HFFc6 (cell line): ENCODE measurements at places on chromosomes 6 and 20. TPM values are rescaled to one million over a fixed set of nuclear protein-coding genes. Genes with fewer than 3 reads are reported as not detected.

DNA sequence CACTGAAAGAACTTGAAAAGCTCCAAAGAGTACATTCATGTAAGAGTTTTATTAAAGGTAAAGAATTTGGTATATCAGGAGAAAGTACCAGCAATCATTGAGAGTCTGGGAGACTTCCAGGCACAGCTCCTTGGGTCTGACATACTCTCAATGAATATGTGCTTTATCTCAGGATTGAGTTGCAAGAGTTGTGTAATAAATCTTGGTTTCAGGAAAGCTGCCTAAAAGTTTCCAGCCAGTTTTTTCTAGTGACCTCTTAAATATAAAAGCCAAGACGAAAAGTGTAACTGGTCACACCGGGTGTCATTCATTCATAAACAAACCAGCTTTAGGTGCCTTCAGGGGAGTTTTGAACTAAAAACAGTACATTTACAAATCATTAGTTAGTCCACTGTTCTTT is 21.6 kb upstream of the GJA1 start:
- H3K27me3 ChIP-seq: peaks cover 5% of the 10 kb centered on the region; the same call in 1 of the 2 replicates
- H3K4me3 ChIP-seq: no peak overlapping the region
- no peaks in the 10 kb centered on the region for H3K4me1 ChIP-seq
- DNase-seq: no peak
- H3K36me3 ChIP-seq: no peaks in the 10 kb centered on the region
- H3K27ac ChIP-seq: no peak overlapping the region

GRCh38 chr20:39190666-39191570 is 228.8 kb downstream of the DHX35 start:
- no peaks in the 10 kb centered on the region for H3K4me1 ChIP-seq
- no peak overlapping the region for H3K4me3 ChIP-seq
- peak; percentile 25 for DNase-seq
- H3K36me3 ChIP-seq: no peaks in the 10 kb centered on the region

Gene LTB
- not detected in 3 replicates for total RNA-seq

Gene CLIC5
- total RNA-seq: not detected in 3 replicates

Gene EDEM2
- 29.5 and 33.7 TPM in 2 replicates for total RNA-seq

Gene PLCB4
- total RNA-seq: 71.8 and 94.8 TPM in 2 replicates

Gene ADGB
- not detected in 2 replicates for total RNA-seq

DNA sequence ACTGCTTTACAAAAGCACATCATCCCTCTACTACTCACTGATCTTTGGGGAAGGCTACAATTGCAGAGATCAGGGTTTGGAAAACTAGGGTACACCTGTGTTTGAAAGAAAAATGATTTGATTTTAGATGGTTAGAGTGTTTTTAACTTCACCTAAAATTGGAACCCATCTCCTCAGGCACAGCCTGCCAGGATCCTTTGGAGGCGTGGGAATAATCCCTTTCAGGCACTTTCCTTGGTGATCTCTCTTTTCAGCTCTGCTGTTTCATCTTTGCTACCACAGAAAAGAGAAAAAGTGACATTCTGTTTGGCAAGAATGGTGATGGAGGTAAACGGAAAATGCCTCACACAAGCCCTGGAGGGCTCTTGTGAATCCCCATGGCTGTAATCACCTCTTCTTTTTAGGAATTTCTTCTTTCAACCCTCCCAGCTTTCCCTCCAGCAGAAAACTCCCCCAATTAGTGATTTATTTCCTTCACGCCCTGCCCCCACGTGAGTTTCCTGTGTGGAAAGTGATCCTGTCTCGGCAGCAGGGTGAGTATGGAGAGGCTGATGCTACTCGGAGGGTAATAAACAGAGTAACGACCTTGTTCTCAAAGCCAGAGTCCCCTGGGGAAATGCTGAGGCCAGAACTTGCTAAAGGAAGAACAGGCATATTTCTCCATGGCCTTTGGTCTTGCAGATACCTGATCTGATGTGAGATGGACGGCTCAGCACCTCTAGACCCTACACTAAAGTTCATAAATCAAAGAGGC is 9.2 kb downstream of the KCNG1 start:
- H3K27me3 ChIP-seq: peaks cover 2% of the 10 kb centered on the region; the same call in 1 of the 2 replicates
- no peak for DNase-seq
- peaks cover 8% of the 10 kb centered on the region for H3K4me1 ChIP-seq
- no peaks in the 10 kb centered on the region for H3K36me3 ChIP-seq
- H3K27ac ChIP-seq: no peak overlapping the region
- no peak overlapping the region for H3K4me3 ChIP-seq

DNA sequence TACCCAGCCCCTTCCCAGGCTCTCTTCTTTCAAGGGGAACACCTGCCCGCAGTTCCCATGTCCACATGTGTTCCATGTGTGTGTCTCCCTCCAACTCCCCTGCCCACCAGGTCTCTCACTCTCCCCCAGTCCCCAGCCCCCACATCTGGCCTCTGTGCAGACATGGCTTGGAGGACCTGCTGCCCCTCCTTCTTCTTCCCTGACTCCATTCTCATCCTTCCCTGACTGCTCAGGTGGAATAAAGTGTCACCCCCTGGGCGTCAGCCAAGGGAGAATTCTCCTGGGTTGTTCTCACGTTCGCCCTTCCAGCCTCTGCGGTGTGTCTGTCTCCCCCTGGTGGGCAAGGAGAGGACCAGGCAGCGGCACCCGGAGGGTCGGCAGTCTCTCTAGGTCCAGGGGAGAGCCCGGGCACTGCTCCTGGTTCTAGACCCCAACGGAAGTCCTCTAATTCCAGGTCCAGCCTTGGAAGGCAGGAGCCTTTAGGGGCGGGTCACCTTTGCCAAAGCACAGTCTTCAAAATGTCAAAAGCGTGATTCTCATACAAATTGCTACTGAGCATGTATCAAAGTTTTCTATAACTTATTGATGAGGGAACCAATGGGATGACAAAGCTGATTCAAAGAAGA is 50.5 kb downstream of the EBF4 start:
- H3K27ac ChIP-seq: no peak overlapping the region
- peaks cover 45% of the 10 kb centered on the region for H3K27me3 ChIP-seq
- peak; percentile 39 for DNase-seq
- H3K36me3 ChIP-seq: no peaks in the 10 kb centered on the region

DNA sequence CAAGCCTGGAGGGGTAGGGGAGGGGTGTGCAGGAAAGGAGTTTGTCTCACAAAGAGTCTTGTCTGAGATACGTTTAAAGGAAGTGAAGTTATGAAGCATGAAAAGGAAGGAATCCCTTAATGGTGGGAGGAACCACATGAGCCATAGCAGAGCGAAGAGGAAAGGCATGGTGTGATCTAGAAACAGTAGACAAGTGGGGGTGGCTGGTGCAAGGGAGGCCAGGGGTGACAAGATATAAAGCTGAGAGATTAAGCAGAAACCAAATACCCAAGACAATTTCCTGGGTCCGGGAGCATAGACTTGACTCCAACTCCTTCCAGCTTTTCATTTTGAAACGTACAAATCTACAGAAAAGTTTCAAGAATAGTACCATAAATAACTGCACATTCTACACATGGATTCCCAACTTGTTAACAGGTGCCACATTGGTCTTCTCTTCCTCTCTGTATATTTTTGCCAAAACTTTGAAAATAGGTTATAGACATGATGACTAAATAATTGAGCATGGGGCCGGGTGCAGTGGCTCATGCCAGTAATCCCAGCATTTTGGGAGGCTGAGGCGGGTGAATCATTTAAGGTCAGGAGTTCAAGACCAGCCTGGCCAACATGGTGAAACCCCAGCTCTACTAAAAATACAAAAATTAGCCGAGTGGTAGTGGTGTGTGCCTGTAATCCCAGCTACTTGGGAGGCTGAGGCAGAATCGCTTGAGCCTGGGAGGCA is 211.6 kb downstream of the SLC24A3 start:
- H3K4me3 ChIP-seq: no peak overlapping the region
- no peak overlapping the region for H3K27ac ChIP-seq
- H3K4me1 ChIP-seq: no peaks in the 10 kb centered on the region
- peaks cover 6% of the 10 kb centered on the region; the same call in 1 of the 2 replicates for H3K27me3 ChIP-seq
- no peaks in the 10 kb centered on the region; the same call in 1 of the 2 replicates for H3K36me3 ChIP-seq
- DNase-seq: no peak

DNA sequence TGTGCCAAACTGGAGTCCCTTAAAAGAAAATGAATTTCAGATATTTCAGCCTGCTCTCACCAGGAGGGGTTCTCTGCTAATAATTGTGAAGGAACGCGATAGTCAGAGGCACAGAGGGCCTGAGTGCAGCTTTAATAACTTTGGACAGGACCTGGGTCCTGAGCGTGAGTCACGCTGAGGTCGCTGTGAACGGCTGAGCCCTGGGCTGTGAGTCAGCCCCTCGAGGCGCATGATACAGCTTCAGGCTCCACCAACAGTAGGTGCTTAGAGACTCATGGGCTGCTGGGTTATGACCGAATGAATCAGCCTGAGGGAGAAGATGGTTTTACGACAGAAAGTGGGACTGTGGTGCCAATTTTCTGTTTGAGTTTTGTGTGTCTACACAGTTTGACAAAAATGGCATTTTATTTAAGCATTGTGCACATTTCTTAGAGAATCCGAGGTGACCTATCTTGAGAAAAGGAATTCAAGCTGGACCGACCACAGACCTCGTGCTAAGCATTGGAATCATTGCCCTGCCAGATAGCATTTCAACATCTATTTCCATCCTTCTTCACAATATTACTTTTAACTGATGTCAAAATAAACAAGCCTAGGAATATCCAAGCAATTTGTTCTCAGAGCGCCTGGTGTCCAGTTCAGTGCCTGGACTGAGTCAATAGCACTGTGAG is 183.0 kb downstream of the THBS2 start:
- peaks cover 28% of the 10 kb centered on the region for H3K36me3 ChIP-seq
- peaks cover 69% of the 10 kb centered on the region for H3K4me1 ChIP-seq
- H3K27ac ChIP-seq: peak overlapping the region; percentile 92
- no peaks in the 10 kb centered on the region; the same call in 1 of the 2 replicates for H3K27me3 ChIP-seq
- H3K4me3 ChIP-seq: peak overlapping the region; percentile 53

DNA sequence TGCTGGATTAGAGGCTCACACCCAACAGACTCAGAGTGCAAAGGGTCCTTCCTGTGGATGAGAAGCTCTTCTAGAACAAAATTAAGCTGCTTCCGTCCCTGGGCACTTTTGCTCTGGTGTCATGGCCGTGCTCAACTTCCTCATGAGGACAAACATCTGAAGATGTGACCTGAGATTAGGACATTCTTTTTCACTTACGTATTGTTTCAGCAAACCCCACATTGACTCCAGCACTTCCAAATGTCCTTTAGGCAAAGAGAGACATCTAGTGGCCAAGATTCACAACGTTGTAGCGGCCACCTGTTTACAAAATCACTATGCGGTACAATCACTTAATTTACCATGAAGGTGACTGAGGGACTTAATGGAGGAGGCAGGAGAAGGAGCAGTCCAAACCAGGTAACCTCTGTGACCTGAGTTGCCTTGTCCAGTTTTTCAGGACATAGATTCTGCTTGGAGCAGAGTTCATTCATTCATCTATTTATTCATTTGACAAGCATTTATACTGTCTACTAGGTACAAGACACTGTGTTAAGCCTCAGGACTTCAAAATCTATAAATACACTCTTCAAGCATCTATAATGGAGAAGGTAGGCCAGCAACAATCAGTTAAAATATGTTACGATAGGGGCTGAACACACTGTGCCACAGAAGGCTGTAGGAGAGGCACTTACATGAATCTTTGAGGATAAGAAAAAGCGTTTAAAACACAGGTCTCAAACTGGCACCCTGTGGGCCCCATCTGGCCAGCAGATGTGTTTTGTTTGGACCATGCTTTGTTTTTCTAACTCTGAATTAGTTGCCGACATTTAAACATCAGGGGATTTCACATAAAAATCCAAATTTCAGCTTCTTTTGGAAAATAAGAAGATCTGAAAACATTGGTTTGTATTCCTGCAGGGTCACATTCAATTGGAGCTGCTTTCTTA is 5.6 kb upstream of the ADGRF1 start:
- peaks cover 4% of the 10 kb centered on the region; the same call in 1 of the 2 replicates for H3K27me3 ChIP-seq
- H3K4me1 ChIP-seq: peaks cover 22% of the 10 kb centered on the region
- peak overlapping the region; percentile 16 for H3K4me3 ChIP-seq
- no peaks in the 10 kb centered on the region for H3K36me3 ChIP-seq

GRCh38 chr20:35523298-35523888 is 6.1 kb downstream of the C20orf173 start:
- peak; percentile 16 for DNase-seq
- H3K27ac ChIP-seq: no peak overlapping the region
- no peak overlapping the region for H3K4me3 ChIP-seq
- H3K4me1 ChIP-seq: no peaks in the 10 kb centered on the region
- no peaks in the 10 kb centered on the region for H3K36me3 ChIP-seq

- DNase-seq: peak; percentile 62
- H3K4me3 ChIP-seq: peak overlapping the region; percentile 76
- peak overlapping the region; percentile 84 for H3K27ac ChIP-seq
- H3K36me3 ChIP-seq: peaks cover 28% of the 10 kb centered on the region; the same call in 1 of the 2 replicates
- peaks cover 60% of the 10 kb centered on the region for H3K4me1 ChIP-seq
Observed at GRCh38 chr6:49326347-49326746, 136.7 kb downstream of the MMUT start.

DNA sequence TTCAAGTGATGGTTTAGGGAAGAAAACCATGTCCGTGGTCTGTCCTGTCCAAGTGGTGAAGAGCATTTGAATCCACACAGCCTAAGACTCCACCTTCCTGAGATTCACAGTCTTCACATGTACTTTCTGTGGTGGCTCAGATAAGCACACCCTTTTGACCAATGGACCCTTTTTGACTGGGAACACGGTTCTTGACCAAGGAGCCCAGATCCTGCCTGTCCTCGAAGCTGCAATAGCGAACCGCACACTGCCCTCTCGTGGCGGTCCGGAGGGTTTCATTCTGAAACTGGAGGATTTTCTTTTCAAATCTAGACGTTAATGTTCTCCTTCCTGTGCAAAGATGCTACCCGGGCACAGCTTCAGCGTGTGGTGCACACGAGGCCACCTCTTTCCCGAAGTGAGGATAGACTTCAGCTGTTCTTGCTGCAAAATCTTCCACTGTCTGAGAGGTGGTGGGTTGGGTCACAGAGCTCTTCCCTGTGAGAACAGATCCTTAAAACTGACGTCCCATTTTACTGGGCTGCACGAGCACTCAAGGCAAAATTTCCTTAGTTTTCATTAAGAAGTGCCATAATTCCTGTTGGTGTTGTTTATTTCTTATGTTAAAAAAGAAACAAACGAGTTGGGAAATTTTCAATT is 90.5 kb downstream of the SYNJ2 start:
- H3K36me3 ChIP-seq: peaks cover 42% of the 10 kb centered on the region
- peak; percentile 72 for DNase-seq
- H3K27me3 ChIP-seq: no peaks in the 10 kb centered on the region; the same call in 1 of the 2 replicates
- H3K4me3 ChIP-seq: no peak overlapping the region
- H3K4me1 ChIP-seq: peaks cover 50% of the 10 kb centered on the region

Gene TTI1
- 12.6 and 13.1 TPM in 2 replicates for total RNA-seq

DNA sequence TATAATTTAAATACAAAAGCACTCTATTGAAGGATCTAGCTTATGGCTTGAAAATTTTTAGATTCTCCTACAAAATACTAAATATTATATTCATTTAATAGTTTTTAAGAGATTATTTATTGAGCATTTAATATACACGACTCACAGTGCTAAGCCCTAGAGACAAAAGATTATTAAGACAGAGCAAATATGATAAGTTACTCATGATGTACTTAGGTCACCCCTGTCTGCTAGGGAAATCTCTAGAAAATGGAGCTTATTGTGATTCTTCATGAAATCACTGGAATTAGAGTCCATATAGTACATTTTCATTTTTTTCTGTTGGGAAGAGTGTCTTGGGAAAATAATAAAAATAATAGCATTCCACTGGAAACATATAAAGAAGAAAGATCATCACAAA is 37.8 kb downstream of the BEND6 start:
- H3K4me3 ChIP-seq: no peak overlapping the region
- H3K4me1 ChIP-seq: peaks cover 9% of the 10 kb centered on the region
- no peaks in the 10 kb centered on the region for H3K27me3 ChIP-seq
- DNase-seq: no peak
- no peaks in the 10 kb centered on the region for H3K36me3 ChIP-seq

- no peak overlapping the region for H3K4me3 ChIP-seq
- no peaks in the 10 kb centered on the region for H3K4me1 ChIP-seq
- H3K36me3 ChIP-seq: peaks cover 8% of the 10 kb centered on the region
- H3K27ac ChIP-seq: no peak overlapping the region
Observed at GRCh38 chr20:51249215-51249614, 226.3 kb upstream of the KCNG1 start.
